ENCODE measurements at places on chromosomes 7 and 10.
A peak's percentile ranks its signal among the peaks of the same experiment; 100 is the strongest.

DNA sequence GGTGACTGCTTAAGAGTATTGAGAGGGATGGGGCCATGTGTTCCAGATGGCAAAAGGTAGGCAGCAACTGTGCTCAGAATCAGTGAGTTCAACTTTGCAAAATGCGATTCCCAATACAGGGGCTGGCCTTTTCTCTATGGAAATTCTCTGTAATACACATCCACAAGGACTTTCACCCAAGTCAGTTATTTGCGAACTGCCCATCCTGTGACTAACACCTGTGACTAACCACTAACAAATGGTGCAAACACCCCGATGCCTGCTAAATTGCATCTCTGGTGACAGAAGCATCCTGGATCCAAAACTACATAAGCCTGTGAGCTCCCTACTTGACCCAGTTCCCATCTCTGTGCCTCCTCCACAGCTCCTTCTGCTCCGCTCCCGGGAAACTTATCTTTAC is 9.0 kb upstream of the CUZD1 start:
- DNase-seq = no peak

DNA sequence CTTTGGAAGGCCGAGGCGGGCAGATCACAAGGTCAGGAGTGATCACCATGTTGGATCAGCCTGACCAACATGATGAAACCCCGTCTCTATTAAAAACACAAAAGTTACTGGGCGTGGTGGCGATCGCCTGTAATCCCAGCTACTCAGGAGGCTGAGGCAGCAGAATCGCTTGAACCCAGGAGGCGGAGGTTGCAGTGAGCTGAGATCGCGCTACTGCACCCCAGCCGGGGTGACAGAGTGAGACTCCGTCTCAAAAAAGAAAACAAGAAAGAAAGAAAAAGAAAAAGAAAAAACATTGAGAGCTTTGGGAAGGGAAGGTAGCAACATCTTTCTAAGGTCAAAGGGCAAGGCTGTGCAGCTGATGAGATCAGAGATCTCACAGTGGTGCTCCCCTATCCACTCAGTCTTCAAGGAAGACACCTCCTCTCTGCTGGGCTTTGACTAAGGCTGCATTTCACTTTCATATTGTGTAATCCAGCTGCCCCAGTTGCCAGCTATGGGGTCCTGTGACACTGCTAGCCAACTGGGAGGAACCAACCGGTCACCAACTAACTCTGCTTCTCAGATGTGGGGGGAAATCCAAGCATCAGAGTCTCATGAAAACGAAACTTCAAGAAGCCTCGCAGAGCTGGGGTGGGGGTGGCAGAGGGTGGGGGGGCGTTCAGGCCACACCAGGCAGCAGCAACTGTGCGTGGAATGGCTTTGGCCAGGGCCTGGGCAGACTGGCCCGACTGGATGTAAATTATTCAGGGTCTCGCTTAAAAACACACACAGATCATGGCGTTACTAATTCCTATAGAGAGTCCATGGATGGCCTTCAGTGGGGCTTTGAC is 1.5 kb downstream of the IL15RA start:
- DNase-seq = peak; percentile 59

- no peak for DNase-seq
These were observed 98.6 kb downstream of the BTRC start for GRCh38 chr10:101452593-101452992.

DNA sequence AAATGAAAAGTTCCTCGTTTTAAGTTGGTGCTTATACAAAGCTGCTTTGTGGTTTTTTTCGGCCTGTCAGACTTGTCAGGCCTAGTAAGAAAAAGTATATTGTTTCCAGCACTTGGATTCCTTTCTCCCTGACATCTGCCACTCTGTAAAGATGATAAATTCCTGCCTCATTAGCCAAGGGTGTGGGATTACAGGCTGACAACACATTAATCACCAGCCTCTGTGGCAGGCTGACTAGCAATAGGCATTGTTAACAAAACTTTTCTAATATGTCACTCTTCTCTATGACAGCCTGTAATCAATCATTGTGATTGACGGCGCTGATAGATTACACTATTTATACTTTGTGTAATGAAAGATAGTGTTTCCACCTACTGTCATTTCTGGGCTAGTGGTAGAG is 682.5 kb downstream of the LRMDA start:
- DNase-seq = no peak

GRCh38 chr7:142496545-142496991 is 238.7 kb upstream of the PRSS58 start:
- DNase-seq = peak; percentile 30

GRCh38 chr7:154896076-154896475 is 106.8 kb downstream of the PAXIP1 start:
- DNase-seq = no peak

GRCh38 chr7:128005117-128005516 is 26.1 kb downstream of the LRRC4 start:
- no peak for DNase-seq

GRCh38 chr7:95396136-95397032 is at the start of gene PON3:
PON3 (minus strand) TSS chr7:95396375; CDS start chr7:95396350, 25 bp downstream.
- DNase-seq = no peak

- no peak for DNase-seq
These were observed 25.9 kb downstream of the OAT start for GRCh38 chr10:124392626-124393342.

- no peak for DNase-seq
These were observed 158.0 kb downstream of the VTI1A start for GRCh38 chr10:112605063-112605462.

GRCh38 chr7:31102973-31103850 is 51.1 kb downstream of the ADCYAP1R1 start:
- DNase-seq = no peak

GRCh38 chr7:90461219-90461618 is 8.2 kb upstream of the PTTG1IP2 start:
- no peak for DNase-seq

DNA sequence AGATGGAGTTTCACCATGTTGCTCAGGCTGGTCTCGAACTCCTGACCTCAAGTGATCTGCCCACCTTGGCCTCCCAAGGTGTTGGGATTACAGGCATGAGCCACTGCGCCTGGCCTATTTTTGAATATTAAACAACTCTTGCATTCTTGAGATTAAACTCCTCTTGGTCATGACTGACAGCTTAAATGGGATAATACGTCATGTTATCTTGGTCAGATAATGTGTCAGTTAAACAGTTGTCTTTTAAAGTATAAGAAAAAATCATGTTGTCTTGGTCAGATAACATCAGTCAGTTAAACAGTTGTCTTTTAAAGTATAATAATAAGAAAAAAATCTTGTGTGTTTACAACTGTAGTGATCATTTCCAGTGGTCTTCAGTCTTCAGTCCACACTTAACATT is 73.6 kb upstream of the SYPL1 start:
- DNase-seq = no peak

DNA sequence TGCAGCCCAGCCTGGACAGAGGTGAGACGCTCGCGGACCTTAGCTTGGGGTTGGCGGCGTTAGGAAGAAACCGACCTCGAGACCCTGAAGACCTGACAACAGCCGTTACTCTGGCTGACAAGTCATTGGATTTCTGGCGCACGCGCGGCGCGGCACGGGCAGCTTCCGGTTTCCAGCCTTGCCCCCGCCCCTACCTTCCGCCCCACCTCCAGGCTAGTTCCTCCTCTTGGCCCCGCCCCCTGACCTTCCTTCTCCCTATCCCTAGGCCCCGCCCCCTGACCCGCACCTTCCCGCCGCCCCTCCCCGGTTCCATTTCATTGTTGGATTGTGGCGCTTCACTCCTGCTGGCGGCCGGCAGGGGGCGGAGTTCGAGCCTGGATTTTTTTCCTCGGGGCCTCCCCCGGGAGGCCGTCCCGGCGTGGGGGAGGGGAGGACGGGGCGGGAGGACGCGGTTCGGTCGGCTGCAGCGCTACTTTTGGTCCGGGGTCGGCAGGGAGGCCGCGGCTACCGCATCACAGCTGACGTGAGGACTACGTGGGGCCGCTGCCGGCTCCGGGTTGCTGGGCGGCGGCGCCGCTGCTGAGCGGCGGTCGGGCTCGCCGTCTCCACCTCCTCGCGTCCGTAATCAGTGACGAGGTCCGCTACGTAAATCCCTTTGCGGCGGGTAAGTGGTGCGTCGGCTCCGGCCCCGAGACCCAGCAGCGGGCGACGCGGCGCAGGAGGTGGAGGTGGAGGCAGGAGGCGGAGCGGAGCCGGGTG is at the start of gene CREM:
Gene CREM (plus strand): TSS at position 317 of the 759 bp plus-strand sequence. CDS start 10,990 bp downstream, outside the sequence.
- peak; percentile 89 for DNase-seq

- no peak for DNase-seq
These were observed 259.8 kb downstream of the GLI3 start for GRCh38 chr7:41977151-41977651.

GRCh38 chr7:97751566-97751965 is 19.7 kb downstream of the TAC1 start:
- no peak for DNase-seq

- no peak for DNase-seq
These were observed 180.5 kb downstream of the ZNF365 start for GRCh38 chr10:62554632-62555199.

DNA sequence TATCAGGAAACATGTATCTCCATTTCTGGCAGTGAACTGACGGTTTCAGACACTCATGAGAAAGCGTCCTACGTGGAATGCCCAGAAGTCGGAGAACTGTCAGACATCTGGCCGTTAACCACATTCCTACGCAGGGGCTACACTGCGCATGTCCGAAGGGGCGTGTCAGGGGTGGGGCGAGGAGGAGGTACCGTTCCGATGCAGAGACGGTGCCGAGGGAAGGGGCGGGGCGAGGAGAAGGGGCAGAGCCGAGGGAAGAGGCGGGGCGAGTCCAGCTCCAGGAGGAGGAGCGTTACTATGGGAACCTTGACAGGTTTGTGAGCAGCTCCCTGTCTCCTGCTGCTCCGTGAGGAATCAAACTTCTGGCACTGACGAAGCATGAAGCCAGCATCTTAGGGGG is 366.9 kb upstream of the NUPR2 start:
- no peak for DNase-seq

- no peak for DNase-seq
These were observed 11.7 kb downstream of the CPEB3 start for GRCh38 chr10:92278996-92279696.

GRCh38 chr10:6006991-6007390 is 29.6 kb upstream of the IL15RA start:
- DNase-seq = no peak

DNA sequence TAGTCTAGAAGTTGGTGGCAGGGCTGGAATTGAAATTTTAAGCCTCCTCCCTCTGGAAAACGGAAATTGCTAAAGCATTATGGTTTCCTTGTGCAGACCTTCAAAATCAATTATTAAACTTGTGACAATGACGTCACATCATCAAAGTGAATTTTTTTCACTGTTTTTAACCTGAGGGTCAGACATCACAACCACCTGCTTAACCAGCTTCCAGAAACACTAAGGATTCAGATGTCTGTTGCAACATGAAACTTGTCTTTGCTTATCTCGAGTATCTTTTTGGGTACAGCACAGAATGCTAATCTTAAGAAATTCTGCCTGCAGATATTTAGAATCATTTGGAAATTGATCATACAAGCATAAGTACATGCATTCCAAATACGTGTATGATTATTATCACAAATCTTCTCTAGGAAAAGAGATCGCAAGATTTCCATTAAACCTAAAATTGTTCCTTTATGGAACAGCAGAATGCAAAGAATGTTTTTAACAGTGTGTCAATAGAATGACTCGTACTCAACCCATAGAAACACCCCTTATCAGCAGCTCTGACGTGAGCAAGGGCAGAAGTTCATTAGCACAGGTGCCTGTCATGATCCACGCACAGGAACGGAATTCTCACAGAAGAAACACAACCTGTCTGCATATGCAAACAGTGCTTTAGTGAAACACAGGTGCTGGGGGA is 4.1 kb upstream of the GTPBP4 start:
- no peak for DNase-seq

DNA sequence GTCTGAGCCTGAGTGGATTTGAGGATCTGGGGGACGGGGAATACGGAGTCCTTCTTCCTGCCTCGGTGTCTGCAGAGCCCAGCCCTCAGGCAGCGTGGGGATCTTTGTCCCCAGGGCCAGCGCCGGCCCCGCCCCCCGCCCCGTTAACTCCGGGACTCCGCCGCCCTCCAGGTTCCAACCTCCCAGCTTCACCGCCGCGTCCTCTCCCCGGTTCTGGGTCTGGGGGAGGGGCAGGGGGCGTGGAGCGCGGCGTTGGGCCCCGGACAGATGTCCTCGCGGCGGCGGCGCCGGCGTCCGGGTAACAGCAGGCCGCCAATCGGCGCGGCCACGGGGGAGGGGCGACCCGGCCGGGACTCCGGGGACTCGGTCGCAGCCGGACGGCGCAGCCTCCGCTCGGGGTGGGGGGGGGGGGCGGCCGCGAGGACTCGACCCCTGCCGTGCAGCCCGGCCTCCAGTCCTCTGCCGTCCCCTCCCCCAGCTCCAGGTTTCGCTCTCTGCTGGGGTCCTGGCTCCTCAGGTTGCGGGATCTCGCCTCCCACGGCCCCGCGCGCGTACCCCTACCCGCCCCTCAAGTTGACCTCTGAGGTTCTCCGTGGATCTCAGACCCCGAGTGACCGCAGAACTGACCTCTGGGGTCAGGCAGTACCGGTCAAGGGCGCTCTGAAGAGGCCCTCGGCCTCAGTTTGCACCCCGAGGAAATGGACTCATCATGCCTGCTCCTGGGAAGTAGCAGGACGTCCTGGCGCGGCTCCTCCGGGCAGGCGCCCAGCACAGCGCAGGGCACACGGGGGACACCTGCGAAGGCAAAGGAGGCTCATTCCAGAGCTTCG is 2.3 kb upstream of the ELFN1 start:
- no peak for DNase-seq

DNA sequence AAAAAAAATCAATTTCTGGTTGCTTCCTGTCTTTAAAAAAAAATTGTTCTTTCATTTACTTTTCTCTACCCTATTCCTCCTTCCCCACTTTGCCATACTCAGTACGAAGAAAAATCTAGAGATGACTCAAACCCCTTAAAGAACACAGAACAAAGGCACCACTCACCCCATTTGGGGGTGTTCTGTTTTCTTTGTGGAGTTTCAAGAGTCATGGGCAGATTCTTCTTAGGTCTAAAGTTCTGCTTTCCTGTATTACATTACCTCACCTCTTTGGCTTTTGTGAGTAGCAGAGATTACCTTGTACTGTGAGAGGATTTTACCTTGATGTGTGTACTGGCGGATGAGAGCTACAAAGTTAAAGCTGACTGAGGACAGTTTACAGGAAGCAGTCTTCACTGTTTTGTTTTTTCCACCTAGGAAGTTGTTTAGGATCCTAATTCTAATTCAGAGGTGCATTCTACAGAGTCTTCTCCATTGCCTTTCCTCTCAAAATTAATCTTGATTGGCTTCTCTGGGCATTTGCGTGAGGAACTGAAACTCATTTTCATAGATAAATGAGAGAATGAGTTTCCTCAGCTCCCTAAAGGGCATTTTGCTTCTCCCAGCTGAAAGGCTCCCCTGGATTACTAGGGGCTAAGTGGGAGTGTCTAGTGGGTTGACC is 20.7 kb downstream of the AVL9 start:
- DNase-seq = no peak

GRCh38 chr10:125187238-125188194 is 27.2 kb upstream of the CTBP2 start:
- no peak for DNase-seq

Measured in GF-D8 (cell line).